ENCODE measurements at places on chromosomes 2 and 18.

DNA sequence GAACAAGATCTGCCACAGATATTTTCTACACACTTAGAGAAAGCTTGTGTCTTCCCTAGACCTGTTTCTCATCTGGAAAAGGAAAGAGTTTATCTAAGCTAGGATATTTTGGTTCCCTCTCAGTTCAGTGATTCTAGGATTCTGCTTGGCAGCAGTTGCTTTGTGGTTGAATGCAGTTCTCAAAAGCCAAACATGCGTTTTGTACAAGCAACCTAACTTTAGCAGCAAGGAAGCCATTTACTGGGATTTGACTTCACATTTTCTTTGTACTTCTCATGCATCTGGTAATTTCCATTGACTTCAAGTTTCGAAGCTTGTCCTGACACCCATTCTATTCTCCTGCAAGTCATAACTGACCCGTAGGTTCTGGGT, 33.3 kb downstream of the VSNL1 start:
- DNase-seq: no peak

DNA sequence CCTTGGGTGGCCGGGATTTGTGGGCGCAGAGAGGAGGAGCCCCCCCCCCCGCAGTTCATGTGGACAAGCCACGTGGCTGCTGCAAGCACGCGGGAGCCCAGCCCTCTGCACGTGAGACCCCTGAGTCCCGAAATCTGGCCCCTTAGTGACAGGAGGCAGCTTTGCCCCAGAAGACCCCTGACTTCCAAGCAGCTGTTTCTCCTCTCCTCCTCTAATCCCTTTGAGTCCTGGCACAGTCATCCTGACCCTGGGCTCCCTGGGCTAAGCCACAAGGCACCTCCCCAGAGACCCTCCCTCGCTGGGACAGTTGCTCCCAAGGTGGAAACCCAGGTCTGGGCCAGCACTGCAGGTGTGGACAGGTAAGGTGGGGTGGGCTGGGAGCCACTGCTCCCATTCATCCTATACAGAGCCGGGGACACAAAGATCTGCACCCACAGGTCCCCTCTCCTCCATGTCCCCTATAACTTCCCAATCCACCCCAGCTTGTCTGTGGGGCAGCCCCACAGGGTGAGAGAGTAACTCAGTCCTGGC, 923 bp downstream of the TEKT4 start:
- no peak for DNase-seq

DNA sequence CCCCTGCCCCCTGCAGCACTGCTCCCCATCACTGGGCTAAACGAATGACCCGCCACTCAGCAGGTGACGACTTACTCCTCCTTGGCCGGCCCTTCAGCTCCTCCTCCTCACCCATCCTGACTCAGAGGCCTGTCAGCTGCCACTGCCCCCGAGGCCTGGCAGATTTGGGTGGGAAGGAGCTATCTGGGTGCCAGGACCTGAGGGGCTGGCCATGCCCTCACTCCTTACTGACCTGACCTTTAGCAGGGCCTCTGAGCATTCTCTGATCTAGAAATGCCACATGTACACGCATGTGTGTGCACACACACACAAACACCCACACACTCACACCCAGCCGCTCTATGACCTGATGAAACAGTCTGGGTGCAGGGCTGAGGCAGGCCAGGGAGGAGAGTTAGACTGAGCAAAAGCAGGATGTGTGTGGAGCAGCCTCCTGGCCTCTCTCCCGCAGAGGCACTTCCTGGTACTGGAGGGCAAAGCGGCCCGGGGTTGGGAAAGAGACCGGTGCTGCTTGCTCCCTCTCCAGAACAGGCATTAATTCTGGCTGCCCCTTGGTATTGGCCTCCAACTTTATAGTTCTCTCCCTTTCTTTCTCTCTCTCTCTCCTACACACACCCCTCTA, 68.0 kb downstream of the ZFP36L2 start:
- no peak for DNase-seq

- no peak for DNase-seq
Measured at GRCh38 chr2:20573620-20574422, 77.1 kb downstream of the HS1BP3 start.

DNA sequence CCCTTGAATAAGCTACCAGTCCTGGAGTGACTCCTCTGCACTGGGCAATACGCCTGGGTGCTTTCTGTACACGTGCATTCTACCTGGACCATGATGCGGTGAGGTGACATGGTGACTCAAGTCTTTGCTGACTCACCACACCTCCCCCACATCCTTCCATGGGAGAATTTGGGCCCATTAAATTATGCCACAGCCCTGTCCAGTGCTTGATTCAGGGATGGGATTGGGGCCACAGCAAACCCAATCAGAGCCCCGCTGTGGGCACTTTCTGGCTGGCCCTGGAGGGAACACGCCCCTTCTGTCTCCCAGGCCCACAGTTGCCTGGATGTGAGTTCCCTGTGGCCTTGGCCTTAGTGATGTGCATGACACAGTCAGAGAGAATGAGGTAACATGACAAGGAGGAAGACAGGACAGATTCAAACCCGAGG, 86.9 kb downstream of the LRRC30 start:
- no peak for DNase-seq

GRCh38 chr2:202613479-202613878, 21.3 kb upstream of the FAM117B start:
- no peak for DNase-seq

DNA sequence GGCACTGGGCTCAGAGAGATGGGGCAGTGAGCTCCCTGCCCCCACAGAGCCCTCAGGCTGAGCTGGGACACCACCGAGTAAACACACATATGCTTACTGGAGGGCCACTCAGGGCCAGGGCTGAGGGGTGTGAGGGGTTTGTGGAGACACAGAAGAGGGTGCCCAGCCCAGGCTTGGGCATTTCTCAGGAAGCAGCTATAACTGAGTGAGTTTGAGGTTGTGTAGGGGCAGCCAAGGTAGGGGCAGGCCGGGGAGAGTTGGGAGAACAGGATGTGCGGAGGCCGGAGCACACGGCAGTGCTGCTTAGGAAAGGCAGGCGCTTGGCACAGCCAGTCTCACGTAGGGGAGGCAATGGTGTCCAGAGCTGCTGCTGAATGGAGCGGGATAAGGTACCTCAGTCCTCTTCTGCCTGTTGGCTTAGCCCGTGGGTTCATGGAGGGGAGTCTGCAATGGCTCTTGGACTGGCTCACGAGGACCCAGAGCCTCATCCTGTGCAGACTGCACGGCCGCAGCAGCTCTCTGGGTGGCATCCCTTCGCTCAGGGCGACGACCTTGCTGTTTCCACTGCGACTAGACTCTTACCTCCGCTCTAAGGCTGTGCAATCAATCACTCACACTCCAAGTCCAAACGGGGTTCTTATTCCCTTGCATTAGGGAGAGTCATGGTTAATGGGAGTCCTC, 466.1 kb upstream of the HS6ST1 start:
- no peak for DNase-seq

DNA sequence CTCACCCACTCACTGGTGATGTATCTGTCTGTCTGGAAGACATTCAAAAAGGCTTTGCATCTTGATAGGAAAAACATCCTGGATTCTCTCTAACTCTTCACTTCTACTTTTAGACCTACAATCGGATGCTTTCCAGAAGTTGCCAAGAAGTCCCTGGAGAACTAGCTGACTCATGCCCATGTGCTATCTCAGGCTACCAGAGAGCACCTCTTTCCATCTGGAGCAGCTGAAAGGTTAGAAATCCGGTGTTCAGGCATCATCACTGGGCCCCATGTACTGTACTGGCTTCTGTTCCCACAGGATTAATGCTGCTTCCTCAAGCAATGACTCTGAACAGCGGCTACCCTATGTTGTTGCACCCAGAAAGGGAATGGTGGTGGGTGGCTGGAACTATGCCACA, 259.0 kb downstream of the NBAS start:
- no peak for DNase-seq

DNA sequence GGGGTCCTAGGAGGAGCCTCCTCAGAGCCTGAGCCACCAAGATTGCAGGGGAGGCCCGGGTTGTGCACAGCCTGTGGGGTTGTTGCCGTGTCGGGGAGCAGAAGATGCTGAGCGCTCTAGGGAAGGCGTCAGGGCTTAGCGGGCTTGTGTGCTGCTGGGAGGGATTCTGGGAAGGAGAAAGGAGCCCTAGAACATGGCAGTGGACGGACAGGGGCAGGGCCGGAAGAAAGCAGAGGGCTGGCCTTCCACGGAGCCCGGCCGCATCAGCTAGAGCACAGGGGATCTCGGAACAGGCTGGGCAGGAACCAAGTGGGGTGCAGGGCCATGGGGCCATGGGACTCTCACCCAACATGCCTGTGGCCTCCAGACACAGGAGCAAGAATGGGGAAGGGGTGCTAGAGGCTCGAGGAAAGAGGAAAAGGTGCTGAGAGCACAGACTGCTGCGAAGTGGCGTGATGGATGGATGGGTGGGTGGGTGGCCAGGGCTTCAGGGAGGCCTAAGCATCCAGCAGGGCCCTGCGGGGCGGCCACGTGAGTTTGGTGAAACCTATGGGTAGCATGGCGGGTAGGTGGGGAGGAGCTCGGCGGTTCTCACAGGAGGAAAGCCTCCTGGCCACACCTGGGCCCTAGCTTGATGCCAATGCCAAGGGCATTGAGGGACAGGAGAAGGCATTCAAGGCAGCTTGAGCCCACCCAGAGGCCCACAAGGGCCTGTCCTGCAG, 35.8 kb downstream of the MTERF4 start:
- DNase-seq: peak; percentile 11

- DNase-seq: no peak
Measured at GRCh38 chr2:19377717-19378116, 19.3 kb upstream of the OSR1 start.

DNA sequence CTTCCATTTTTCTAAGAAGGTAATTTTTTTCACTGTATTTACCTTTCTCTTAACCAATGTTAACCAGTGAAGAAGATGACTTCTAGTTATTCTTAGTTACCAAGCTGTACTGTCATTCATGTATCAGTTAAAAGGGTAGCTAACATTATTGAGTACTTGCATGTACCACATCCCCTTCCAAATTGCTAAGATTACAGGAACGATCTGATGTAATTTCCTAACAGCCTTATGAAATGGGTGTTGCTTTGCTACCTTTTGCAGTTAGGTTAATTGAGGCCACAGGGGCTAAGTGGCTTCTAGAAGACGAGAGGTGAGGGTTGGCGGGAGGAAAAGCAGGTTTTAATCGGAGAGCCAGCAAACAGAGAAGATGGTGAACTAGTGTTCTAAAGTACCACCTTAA, 1.8 kb upstream of the SULT6B1 start:
- DNase-seq: no peak

GRCh38 chr2:237702441-237703391, 75.3 kb downstream of the LRRFIP1 start:
- DNase-seq: no peak

- no peak for DNase-seq
Measured at GRCh38 chr2:30106543-30106942, 40.3 kb upstream of the YPEL5 start.

All from central memory CD8-positive, alpha-beta T cell (primary cell).